ENCODE measurements at places on chromosomes 6 and 20.
A peak's percentile ranks its signal among the peaks of the same experiment; 100 is the strongest.

- no peak for DNase-seq
These were observed 956.6 kb downstream of the KIF16B start for GRCh38 chr20:15616626-15617025.

DNA sequence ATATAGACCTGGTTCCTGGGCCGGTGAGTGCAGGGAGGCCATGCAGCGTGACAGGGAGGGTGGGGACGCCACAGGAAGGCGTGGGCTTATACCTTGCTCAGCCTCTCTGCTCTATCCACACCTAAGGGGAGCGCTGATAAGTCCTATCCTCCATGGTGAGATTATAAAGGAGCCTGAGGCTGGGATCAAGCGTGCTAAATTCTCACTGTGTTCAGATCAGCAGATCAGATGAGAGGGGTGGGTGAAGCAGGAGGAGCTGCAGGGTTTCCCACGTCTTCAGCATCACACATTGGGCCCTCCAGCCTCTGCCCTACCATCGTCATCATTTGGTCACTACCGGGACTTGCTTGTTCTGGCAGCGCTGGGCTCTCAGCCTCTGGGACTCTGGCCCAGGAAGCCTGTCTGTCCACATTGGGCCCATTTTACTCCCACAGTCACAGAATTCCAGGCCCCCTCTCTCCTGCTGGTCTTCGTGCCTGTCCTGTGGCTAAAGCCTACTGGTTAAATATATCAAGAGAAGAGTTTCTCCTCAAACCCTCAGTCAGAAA, 29.1 kb upstream of the PDE10A start:
- no peak for DNase-seq

DNA sequence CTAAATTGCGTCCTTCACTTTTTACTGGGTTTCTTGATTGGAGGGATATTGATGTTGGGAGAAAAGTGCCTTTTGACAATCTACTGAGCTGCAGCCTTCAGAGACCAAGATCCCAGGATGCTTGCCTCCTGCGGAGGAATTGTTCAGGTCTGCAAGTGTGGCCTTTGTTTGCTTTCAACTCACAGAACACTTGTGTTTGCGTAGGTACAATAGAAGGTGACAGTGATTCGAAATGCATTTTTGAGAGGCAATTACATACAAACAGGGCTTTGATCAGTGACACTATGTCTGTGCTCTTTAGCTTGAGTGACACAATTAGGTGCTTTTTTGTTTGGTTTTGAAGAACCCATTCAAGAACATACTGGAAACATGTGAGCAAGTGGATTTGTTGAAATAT, 600.6 kb downstream of the QKI start:
- DNase-seq, result peak; percentile 51

DNA sequence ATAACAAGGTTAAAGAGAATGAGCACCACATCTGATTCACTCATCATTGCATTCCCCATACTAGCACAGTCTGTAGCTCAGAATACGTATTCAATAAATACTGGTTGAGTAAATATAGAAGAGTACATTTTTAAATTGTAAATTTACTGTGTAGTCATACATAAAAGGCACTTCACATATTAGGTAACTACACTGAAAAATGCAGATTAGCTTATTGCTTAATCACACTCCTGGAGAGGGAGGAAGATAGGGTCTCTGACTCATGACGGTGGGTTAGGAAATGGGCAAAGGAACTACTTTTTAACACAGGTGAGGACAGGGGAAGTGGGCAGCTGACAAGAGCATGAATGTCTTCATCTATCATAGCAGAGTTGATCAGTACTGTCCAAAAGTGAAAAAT, 133.2 kb downstream of the TBC1D32 start:
- DNase-seq, result no peak

DNA sequence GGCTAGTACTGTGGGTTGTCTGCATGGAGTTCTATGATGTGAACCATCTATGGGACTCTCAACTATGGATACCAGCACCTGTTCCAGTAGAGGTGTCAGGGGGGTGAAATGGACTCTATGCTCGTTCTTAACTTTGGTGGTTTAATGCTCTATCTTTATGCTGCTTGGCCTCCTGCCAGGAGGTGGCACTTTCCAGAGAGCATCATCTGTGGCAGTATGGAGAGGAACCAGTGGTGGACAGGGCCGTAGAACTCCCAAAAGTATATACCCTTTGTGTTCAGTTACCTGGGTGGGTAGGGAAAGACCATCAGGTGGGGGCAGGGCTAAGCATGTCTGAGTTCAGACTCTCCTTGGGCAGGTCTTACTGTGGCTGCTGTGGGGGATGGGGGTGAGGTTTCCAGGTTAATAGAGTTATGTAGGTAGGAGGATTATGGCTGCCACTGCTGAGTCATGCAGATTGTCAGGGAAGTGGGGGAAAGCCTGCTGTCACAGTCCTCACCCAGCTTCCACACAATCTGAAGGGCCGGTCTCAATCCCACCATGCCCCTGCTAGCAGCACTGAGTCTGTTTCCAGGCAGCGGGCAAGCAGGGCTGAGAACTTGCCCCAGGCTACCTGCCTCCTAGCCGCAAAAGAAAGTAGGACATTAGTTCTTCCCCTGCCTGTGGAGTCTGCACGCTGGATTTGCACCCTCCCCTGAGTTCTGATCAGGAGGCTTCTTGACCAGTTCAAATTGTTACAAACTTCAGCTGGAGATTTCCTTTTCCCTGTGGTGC, 284.0 kb downstream of the KCNQ5 start:
- DNase-seq, result no peak

GRCh38 chr6:35236223-35236622, 22.5 kb downstream of the SCUBE3 start:
- no peak for DNase-seq

DNA sequence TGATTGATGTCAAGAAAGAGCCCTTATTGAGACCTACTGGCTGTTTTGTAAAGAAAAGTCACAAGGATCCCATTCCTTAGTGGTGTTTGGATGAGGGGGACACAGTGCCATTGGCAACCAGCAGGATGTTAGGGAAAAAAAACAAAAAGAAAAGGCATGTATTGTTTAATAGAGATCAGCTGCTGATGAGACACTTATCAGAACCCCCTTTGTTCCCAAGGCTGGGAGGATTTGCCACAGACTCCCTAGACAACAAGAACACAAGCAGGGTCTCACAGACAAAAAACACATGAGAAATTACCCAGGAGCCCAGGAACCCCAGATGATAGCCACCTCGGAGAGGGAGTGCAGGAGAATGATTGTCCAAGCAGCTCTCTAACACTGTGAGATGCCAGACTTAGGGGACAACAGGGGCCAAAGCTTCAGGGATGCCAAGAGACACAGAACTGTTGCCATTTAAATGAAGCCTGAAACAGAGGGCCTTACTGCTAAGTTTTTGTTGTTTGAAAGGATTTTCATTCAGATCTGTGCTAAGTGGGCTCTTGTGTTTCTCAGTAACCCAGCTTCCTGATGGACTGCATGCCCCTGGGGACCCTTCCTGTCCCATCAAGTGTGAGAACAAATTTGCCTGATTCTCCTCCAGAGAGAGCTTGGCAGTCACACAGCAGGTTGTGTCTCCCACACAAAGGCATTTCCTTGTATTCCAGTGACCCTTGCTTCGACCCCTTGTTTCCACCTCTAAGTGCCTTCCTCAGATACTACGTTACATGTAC, 48.7 kb upstream of the HEY2 start:
- peak; percentile 4 for DNase-seq

GRCh38 chr6:111150577-111150976, 63.3 kb downstream of the SLC16A10 start:
- no peak for DNase-seq

DNA sequence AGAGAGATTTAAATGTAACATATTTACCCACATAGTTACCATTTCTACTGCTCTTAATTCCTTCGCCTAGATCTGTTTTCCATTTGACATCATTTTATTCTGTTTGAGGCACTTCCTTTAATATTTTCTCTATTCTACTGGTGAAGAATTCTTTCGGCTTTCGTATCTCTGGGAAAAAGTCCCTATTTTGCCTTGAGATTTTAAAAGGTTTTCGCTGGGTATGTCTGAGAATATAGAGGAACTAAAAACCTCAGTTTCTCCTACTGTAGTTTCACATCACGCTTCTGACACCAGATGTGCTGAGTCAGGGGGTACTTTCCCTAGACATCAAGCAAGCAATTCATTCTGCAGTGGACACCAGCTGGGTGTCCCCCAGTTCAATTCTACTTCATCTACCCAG, 61.7 kb downstream of the E2F3 start:
- no peak for DNase-seq
